Calu3 (cell line): ENCODE measurements at places on chromosomes 13 and 19.
A peak's percentile ranks its signal among the peaks of the same experiment; 100 is the strongest.

DNA sequence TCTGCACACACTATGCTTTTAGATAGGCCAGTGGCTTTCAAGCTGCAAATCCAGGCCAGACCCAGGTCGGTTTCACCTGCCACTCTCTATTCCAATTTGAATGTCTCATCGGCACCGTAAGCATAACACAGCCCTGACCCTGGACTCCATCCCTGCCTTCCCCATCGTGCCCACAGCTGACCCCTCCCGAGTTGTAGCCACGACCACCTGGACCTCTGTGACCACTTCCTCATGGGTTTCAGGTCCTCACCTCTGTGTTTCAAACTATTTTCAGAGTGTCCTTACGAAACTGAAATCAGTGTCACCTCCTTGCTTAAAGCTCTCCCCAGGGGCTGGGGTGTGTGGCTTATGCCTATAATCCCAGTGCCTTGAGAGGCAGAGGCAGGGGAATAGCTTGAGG is 9.0 kb upstream of the HSH2D start:
- DNase-seq, result no peak

DNA sequence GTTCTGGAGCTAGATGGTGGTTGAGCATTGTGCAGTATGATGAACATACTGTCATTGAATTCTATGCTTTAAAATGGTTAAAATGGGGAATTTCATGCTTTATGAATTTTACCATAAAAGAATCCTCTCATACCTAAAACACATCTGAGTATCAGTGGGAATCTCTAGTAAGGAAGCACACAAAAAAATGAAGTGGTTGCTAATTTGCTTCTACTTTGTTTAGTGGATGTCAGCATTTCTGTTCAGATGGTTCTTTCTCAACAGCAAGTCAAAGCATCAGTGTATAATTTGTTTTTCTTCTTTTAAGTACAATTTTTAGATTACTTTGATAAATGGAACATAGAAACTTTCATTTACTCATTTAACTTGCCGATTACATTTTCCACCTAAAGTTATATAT is 52.1 kb upstream of the AKAP11 start:
- no peak for DNase-seq

- DNase-seq, result no peak
Measured at GRCh38 chr13:44218501-44219240, 155.0 kb upstream of the SERP2 start.

DNA sequence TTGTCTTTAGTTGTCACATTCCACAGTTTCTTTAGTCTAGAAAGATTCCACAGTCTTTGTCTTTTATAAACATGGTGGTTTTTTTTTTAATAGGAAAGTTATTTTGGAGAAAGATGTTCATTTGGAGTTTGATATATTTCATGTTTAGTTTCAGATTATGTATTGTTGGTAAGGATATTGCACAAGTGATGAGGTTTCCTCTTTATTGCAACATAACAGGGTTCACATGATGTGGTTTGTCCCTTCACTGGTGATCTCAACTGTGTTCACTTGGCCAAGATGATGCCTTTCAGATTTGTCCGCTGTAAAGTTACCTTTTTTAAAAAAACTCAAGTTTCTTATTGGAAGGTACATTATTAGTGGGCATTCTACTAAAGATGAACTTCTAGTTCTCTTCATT is 3.2 kb downstream of the ZNF230 start:
- no peak for DNase-seq

- no peak for DNase-seq
Measured at GRCh38 chr13:49253310-49253709, 5.6 kb downstream of the CDADC1 start.

DNA sequence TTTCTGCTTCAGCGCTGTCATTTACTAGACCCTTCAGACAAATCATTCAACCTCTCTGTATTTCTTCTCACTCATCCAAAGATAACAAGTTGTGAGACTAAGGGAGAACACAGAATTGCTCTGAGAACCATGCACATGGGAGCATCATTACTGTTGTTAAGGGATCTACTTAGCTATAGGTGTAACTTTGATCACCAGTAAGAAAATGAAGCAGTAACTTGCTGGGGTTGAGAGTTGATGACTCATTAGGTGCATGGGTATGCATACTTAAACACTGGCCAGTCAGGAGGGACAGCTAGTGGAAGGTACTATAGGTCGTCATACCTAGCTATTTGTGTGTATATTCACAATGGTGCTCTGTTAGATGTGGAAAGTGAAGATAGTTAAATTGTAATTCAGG is 61.5 kb downstream of the B3GLCT start:
- DNase-seq, result no peak

- DNase-seq, result no peak
Measured at GRCh38 chr19:1828279-1829238, 16.5 kb upstream of the ATP8B3 start.

GRCh38 chr19:18668744-18669523 is 14.5 kb upstream of the CRTC1 start:
- no peak for DNase-seq

DNA sequence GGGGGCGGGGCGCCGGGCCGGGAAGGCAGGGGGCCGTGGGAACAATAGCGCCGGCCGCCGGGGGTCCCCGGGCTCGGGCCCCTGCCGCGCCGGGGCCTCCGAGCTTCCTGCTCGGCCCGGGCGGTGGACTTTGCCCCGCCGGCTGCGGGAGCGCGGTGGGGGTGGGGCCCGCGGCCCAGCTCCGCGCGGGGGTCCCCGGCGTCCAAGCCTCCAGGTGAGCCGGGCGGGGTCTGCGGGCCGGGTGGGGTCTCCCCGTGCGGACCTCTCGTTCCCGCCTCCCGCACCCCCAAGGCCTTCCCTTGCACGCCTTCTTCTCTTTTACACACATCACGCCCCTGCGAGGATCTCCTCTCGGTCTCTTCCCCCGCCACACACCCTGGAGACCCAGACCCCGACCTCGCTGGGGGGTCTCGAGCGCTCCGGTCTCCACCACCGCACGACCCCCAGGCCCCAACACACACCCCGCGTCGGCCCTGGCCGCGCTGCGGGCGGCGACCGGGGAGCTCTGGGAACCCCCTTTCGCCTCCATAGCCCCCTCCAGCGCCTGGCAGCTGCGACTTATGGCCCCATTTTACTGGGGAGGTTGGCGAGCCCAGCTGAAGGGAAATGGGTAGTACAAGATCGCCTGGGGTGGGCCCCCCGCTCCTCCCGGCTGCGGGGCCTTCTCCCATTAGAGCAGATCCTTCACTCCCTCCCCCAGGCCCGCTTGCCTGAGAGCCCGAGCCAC is 711 bp downstream of the CAMSAP3 start:
- DNase-seq, result peak; percentile 11

DNA sequence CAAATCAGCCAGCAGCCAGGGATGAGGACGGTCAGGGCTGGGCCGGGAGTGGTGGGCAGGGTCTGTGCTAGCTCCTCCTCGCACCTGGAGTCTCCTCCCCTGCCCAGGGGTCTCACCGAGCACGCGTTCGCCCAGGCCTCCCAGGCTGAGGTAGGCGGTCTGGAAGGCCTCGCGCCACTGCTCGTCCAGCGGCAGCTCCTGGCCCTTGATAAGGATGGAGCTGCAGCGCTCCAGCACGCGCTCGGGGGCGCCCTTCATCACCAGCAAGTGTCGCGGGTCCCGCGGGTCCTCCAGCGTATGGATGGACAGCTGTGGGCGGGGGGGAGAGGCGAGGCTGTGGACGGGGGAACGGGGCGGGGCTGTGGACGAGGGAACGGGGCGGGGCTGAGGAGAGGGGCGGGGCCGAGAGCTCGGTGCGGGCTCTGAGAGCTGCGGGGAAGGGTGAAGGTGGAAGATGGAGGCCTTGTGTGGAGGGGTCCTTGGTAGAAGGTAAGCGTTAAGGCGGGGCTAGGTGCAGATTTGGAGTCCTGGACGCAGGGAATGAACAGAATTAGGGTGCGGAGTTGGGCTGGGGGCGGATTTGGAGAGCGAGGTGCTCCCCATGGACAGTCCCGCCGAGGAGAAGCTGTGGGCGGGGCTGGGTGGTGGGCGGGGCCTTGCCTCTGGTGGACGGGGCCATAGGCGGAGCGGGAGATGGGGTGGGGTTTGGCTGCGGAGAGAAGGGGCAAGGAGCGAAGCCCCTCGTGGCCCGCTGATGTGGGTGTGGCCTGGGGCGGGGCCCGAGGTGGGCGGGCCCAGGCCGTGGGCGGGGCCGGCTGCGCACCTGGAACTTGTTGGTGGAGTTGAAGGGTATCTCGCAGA is 5.7 kb downstream of the ATP4A start:
- peak; percentile 35 for DNase-seq

DNA sequence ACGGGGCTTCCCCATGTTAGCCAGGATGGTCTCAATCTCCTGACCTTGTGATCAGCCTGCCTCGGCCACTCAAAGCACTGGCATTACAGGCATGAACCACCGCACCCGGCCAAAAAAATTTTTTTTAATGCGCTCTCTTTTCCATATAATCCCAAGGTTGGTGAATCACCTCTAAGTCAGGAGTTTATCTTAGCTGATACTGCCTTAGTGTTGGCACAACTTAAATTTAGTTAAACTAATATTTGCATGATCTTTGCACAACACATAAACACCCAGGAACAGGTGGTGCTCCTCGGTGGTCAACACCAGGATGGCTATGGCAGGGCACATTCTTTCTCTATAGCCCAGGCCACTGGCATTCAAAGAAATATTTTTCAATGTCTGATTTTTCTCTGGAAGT is 24.1 kb upstream of the PSG7 start:
- no peak for DNase-seq

DNA sequence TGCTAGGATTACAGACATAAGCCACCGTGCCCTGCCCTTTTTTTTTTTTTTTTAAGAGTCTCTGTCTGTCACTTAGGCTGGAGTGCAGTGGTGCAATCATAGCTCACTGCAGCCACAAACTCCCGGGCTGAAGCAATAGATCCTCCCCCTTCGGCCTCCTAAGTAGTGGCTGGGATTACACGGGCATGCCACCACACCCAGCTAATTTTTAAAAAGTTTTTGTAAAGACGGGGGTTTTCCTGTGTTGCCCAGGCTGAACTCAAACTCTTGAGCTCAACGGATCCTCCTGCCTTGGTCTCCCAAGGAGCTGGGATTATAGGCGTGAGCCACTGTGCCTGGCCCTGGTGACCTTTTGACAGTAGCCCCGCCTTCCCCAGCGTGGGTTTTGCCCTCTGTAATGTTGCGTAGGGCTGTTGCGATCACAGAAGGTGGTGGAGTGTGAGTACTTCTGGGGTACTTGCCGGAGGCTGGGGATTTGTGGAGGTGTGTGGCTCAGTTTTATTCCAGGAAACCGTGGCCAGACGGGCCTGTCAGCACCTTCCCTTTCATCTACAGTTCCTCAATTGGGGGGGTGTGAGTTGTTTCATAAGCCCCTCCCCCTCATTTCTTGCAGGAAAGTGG is 11.6 kb upstream of the RETN start:
- DNase-seq, result no peak

- DNase-seq, result peak; percentile 16
Measured at GRCh38 chr19:7333198-7334118, 15.3 kb upstream of the ARHGEF18 start.

GRCh38 chr13:35838356-35838755 is 292.8 kb downstream of the DCLK1 start:
- no peak for DNase-seq

GRCh38 chr19:2659856-2660432 is 42.5 kb downstream of the GNG7 start:
- no peak for DNase-seq

DNA sequence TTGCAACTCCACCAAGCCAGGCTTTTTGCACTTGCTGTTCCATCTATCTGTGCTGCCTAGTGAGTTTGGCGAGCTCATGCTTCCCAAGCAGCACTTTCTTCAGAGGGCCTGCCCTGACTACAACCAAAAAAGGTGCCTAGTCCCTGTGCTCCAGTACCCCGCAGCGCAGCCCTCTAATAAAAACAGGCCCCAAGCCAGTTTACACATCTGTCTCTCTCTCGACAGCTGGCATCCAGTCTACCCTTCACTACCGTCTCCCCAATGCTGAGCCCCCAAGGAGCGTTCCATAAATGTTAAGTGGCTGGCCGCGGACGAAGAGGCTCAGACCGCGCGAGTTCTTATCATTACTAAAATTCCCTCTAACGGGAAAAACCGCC is 512 bp downstream of the MED4 start:
- DNase-seq, result no peak

DNA sequence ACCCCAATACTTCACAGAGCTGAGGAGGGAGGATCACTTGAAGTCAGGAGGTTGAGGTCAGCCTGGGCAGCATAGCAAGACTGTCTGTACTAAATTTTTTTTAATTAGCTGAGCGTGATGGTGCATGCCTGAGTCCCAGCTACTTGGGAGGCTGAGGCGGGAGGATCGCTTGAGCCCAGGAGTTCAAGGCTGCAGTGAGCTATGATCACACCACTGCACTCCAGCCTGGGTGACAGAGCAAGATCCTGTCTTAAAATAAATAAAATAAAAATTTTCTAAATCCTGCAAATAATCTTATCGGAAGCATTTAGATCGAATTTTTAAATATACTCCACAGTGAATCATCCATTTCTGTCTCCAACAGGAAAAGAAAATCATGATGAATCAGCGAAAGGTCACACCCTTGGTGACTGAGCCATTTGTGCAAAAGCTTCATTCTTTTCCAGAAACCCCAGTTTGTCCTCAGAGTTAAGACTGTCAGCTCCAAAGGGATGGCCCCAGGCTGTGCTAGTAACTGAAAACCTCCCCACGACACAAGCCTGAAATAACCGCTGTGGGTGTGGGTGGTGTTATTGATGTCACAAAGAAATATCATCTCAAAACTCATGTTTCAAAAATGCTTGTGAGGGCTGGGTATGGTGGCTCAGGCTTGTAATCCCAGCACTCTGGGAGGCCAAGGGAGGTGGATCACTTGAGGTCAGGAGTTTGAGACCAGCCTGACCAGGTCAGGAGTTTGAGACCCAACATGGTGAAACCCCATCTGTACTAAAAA is 167.6 kb downstream of the PTPRS start:
- peak; percentile 63 for DNase-seq

- no peak for DNase-seq
Measured at GRCh38 chr19:10701955-10702525, 801 bp downstream of the QTRT1 start.

GRCh38 chr19:768424-768823 is 17.5 kb downstream of the MISP start:
- no peak for DNase-seq

DNA sequence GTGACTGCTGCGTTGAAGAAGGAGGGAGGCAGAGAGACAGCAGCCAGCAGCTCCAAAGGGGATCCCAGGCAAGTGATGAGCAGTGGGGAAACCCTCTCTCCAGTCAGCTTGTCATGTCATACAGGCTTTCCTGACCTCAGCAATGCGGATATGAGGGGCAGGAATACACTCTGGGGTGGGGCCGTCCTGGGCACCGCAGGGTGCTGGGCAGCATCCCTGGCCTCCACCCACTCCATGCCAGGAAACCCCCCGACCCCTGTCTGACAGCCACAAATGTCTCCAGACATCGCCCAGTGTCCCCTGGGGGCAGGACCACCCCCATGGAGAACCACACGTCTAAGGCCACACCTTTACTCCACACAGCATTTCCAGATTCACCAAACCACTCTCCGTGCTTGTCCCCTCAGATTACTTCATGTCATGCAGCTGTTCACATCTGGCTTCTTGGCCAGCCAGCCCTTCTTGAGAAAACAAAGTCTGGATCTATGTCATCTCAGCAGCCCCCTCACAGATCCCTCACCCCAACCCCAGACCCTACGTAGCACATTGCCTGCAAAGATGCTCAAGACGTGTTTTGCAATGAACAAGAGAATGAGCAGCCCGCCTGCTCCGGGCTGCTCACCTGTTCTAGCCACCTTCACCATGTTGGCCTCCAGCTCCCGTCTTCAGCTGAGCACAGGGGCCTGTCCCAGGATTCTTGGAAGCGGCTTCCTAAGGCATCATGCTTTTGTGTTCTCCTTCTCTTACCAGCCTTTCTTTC is 46.5 kb downstream of the RFX2 start:
- no peak for DNase-seq

- DNase-seq, result no peak
Measured at GRCh38 chr13:41701676-41702075, 244.3 kb downstream of the RGCC start.
